ENCODE measurements at places on chromosomes 13 and 19.

DNA sequence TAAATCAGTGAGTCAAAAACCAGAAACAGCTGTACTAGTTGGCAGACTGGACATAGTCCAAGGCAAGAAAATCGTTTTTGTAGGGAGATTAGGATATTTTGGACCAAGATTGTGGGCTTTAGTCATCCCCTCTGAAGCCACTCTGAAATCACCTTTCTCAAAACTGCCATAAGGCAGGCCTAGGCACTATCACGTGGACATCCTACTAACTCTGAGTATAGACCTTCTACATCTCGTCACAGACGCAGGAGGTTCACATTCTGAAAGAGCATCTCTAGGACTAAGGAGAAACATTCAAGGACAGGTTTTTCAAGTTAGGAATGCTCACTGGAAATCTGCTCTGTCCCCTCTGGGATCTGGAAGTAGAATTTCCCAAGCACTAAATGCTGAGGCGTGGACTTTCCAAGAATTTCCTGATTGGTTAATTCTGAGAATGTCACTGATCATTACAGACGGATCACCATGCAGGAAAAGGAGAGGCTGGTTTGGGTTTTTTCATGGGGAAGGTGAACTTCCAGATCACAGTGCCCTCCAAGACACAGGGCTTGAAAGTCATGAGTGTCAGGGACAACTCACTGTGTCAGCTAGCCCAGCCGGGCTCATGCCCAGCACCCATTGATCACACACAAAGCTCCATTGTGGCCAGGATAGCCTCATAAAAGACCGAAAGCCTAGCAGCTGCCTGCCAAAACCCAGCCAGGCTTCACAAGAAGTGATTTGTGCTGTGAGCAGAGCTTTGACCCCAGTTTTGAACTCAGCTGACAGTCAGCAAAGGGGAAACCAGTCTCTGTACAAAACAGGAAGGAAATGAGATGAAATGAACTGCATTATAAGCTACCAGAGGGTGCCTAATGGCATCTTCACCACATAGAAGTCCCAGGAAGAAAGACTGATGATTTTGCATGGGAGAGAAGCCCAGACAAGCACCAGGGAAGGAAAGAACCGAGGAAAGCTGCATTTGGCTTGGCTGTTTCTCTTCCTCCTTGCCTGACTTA lies 2.7 kb upstream of the RUBCNL start:
- H3K4me3 ChIP-seq, result no peak overlapping the region
- no peak overlapping the region for H3K27ac ChIP-seq
- peaks cover 20% of the 10 kb centered on the region for H3K27me3 ChIP-seq
- peaks cover 2% of the 10 kb centered on the region for H3K4me1 ChIP-seq

DNA sequence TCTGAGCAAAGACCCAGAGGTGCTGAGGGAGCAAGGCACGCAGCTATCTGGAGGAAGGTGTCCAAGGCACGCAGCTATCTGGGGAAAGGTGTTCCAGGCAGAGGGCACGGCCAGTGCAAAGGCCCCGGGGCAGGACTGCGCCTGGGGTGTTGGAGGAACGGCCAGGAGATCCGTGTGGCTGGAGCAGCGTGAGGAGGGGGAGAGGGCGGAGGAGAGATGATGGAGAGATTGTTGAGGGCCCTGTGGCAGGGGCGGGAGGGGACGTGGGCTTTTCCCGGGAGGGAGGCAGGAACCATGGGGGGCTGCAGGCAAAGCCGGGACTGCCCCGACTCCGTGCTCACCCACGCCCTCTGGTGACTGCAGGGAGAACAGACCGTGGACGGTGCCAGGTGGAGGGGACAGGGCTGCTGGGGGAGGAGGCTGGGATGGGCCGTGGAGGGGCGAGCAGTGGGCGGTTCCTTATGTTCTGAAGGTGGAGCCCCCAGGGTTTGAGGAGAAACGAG lies 13.3 kb upstream of the MISP start:
- H3K4me1 ChIP-seq, result no peaks in the 10 kb centered on the region
- no peaks in the 10 kb centered on the region for H3K27me3 ChIP-seq
- DNase-seq, result peak; percentile 95
- no peaks in the 10 kb centered on the region for H3K36me3 ChIP-seq

- H3K36me3 ChIP-seq, result peaks cover 15% of the 10 kb centered on the region
- H3K27me3 ChIP-seq, result no peaks in the 10 kb centered on the region
- H3K4me3 ChIP-seq, result no peak overlapping the region
Observed at GRCh38 chr13:37652596-37652995, 54.0 kb upstream of the POSTN start.

GRCh38 chr13:23619068-23619855 lies 49.0 kb downstream of the TNFRSF19 start:
- H3K36me3 ChIP-seq, result no peaks in the 10 kb centered on the region
- no peak for DNase-seq
- peaks cover 5% of the 10 kb centered on the region for H3K4me1 ChIP-seq
- no peak overlapping the region for H3K27ac ChIP-seq
- no peak overlapping the region for H3K4me3 ChIP-seq
- H3K27me3 ChIP-seq, result no peaks in the 10 kb centered on the region

- DNase-seq, result no peak
- H3K4me1 ChIP-seq, result no peaks in the 10 kb centered on the region
- no peak within 1 kb of the TSS for H3K27ac ChIP-seq
- H3K27me3 ChIP-seq, result no peaks in the 10 kb centered on the region
Observed at GRCh38 chr13:51844862-51845573, at the start of gene TMEM272. TSS of gene TMEM272 (minus strand) at chr13:51845177. CDS start at chr13:51838530, 6,647 bp downstream.

- no peaks in the 10 kb centered on the region for H3K36me3 ChIP-seq
- H3K4me3 ChIP-seq, result no peak overlapping the region
- no peak overlapping the region for H3K27ac ChIP-seq
- H3K4me1 ChIP-seq, result no peaks in the 10 kb centered on the region
Observed at GRCh38 chr13:107360010-107360409, 792.1 kb upstream of the ARGLU1 start.

DNA sequence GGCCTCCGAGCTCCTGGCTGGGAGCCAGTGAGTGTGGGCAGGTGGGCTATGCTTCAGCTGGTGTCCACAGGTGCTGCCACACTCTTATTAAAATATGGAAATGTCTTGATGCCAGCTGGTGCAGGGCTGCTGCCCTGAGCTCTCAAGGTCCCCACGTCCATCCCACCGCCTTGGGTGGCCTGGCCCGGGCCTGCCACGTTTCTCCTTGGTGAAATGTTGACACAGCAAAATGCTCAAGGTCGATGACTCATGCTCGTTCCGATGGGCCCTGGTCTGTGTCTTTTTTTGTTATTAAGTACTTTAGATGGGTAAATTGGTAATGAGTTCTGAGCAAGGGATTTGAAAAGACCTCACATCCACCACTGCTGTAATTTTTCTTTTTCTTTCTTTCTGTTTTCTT lies 524.7 kb downstream of the MYO16 start:
- no peak overlapping the region for H3K27ac ChIP-seq
- no peak overlapping the region for H3K4me3 ChIP-seq
- peaks cover 1% of the 10 kb centered on the region for H3K4me1 ChIP-seq
- H3K27me3 ChIP-seq, result no peaks in the 10 kb centered on the region
- DNase-seq, result no peak

GRCh38 chr13:82758044-82758443 lies 1124.2 kb downstream of the SLITRK1 start:
- no peak overlapping the region for H3K27ac ChIP-seq
- no peaks in the 10 kb centered on the region for H3K27me3 ChIP-seq
- H3K4me1 ChIP-seq, result no peaks in the 10 kb centered on the region
- no peak overlapping the region for H3K4me3 ChIP-seq
- peak; percentile 77 for DNase-seq

DNA sequence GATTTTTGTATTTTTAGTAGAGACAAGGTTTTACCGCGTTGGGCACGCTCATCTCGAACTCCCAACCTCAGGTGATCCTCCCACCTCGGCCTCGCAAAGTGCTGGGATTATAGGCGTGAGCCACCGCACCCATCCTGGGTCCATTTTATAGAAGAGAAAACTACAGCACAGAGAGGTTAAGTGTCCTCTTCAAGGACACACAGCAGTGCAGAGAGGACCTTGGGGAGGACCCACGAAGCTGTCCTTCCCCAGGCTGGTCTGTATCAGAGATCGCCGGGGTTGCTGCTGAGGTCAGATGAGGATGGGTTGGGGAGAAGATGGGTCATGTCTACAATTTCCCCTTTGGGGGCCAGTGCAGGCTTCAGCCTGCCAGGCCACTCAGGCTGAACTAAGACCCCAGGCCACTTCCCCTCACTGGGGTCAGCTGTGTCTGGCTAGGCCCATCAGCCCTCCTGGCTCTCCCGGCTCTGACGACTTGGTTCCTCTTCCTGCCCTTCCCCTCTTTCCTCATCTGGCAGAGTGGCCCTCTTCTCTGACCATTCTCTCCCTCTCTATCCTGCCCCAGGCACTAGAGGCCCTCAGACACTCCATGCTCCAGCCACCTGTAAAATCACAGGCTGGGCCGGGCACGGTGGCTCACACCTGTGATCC lies 9.6 kb downstream of the MYO1F start:
- no peaks in the 10 kb centered on the region for H3K4me1 ChIP-seq
- H3K27me3 ChIP-seq, result no peaks in the 10 kb centered on the region
- no peaks in the 10 kb centered on the region for H3K36me3 ChIP-seq
- no peak for DNase-seq
- no peak overlapping the region for H3K27ac ChIP-seq

DNA sequence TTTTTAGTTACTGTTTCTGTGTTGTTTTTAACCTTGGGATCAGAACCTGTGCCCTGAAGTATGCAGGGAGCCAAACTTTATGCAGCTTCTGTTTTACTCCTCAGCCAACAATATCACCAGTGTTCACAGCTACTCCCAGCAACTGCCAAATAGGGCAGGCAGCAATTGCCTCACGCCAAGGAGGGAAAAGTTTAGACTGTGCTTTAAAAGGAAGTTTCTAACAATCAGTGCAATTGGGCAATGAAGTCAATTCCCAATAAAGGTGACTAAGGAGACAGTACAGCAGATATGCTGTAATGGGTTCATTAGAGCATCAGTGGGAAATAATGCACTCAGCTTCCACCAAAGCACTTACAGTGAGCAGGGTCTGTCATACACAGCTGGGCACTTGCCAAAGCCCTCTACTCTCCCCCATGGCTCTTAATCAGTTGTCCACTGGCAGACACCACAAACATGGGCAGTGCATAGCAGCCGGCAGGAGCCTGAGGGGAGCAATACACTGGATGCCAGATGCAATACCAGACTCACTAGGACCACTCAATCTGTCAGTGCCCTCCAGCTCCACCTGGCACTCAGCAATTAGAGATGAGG lies 19.3 kb downstream of the ENOX1 start:
- H3K4me3 ChIP-seq, result no peak overlapping the region
- H3K4me1 ChIP-seq, result no peaks in the 10 kb centered on the region
- no peak for DNase-seq
- H3K27ac ChIP-seq, result no peak overlapping the region
- H3K27me3 ChIP-seq, result no peaks in the 10 kb centered on the region
- H3K36me3 ChIP-seq, result no peaks in the 10 kb centered on the region

GRCh38 chr19:37127999-37128820 lies 44.3 kb downstream of the ZNF585A start:
- no peak overlapping the region for H3K4me3 ChIP-seq
- no peak overlapping the region for H3K27ac ChIP-seq
- H3K36me3 ChIP-seq, result peaks cover 30% of the 10 kb centered on the region
- H3K4me1 ChIP-seq, result no peaks in the 10 kb centered on the region
- DNase-seq, result no peak

- DNase-seq, result peak; percentile 27
- H3K27ac ChIP-seq, result no peak overlapping the region
- no peaks in the 10 kb centered on the region for H3K4me1 ChIP-seq
- no peaks in the 10 kb centered on the region for H3K27me3 ChIP-seq
Observed at GRCh38 chr19:12202250-12202649, 39.4 kb downstream of the ZNF136 start.

- H3K4me1 ChIP-seq, result peaks cover 5% of the 10 kb centered on the region
- H3K4me3 ChIP-seq, result no peak overlapping the region
- no peak overlapping the region for H3K27ac ChIP-seq
- no peaks in the 10 kb centered on the region for H3K27me3 ChIP-seq
- H3K36me3 ChIP-seq, result no peaks in the 10 kb centered on the region
Observed at GRCh38 chr13:25659091-25659795, 287.5 kb downstream of the ATP8A2 start.

Measured in H1 (cell line).